Neural progenitor cell (in vitro differentiated cells): ENCODE measurements at places on chromosomes 1 and 21. TPM values are rescaled to one million over a fixed set of nuclear protein-coding genes. Genes with fewer than 3 reads are reported as not detected.

Gene COP1
- total RNA-seq = 71.3 and 98.5 TPM in 2 replicates

GRCh38 chr1:162271972-162272371 lies 104.7 kb downstream of the SPATA46 start:
- no peak overlapping the region for H3K27ac ChIP-seq
- no peaks in the 10 kb centered on the region for H3K27me3 ChIP-seq
- peaks cover 16% of the 10 kb centered on the region for H3K4me1 ChIP-seq
- no peaks in the 10 kb centered on the region for H3K36me3 ChIP-seq
- no peak overlapping the region for H3K4me3 ChIP-seq

Gene PEX19
- total RNA-seq = 74.6 and 103 TPM in 2 replicates

Gene SEC16B
- total RNA-seq = 0.67 and 0.74 TPM in 2 replicates

Gene CFHR1
- not detected in 2 replicates for total RNA-seq

- no peak for DNase-seq
- H3K27ac ChIP-seq = no peak overlapping the region
- H3K4me1 ChIP-seq = no peaks in the 10 kb centered on the region
- H3K4me3 ChIP-seq = no peak overlapping the region
These were observed 541.4 kb upstream of the B3GALT2 start for GRCh38 chr1:193727850-193728249.

Gene S100A7A
- not detected in 2 replicates for total RNA-seq
